MG63 (cell line): ENCODE measurements at places on chromosomes 13 and 19.

DNA sequence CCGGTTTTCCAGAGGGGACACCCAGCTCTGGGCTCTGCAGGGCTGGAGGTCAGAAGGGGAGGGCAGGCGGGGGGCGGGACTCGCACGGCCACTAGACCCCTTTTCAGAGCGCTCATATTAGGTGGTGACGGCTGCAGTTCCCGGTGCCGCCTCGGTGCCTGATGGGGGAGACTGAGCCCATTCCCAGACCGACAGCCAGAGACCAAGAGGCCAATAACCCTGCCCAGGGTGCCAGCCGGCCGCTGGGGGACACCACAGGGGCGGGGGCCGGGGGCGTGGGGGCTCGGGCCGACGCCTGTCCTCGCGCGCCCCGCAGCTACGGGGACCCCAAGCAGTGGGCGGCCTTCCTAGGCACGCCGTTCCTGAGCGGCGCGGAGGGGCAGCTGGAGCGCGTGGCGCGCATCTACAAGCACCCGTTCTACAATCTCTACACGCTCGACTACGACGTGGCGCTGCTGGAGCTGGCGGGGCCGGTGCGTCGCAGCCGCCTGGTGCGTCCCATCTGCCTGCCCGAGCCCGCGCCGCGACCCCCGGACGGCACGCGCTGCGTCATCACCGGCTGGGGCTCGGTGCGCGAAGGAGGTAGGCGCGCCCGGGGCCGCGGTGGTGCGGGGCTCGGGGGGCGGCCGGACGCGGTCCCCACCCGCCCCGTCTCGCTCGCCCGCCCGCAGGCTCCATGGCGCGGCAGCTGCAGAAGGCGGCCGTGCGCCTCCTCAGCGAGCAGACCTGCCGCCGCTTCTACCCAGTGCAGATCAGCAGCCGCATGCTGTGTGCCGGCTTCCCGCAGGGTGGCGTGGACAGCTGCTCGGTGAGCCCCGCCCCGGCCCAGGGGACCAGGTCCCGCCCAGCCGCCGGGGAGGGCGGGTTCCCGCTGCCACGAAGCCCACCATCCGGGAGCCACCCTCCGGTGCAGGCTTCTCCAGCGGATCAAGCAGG is 2.4 kb downstream of the TIMM13 start:
- DNase-seq, result no peak

DNA sequence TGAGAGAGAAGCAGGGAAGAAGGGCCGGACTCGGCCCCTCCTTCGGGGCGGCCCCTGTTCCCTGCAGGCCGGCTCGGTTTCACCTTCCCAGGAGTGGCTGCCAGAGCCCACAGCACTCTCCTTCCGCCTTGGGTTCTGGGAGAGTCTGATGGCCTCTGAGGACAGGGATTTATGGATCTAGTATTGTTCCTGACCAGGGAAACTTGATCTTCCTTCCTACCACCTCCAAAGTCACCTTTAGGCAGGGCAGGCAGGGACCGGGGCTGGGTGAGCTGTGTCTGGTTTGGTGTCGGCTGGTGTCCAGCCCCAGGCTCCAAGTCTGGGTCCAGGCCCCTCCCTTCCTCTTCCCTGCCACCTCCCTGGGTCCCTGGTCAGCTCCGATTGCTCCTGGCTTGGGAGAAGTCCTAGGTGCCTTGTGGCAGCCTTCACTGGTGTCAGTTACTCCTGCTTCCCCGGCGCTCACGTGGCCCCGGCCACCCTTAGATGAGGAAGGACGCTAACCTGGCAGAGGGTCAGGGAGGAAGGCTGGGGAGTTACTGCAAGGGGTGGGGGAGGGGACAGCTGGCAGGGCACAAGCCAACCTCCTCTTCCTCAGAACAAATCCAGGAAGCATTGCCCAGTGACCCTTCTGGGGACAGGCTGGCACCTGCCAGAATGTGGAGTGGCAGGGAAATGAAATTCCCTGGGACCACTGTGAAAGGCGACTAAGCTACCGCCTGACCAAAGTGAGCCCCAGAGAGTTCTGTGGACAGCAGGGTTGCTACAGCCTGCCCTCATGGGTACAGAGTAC is 18.8 kb downstream of the RFX1 start:
- no peak for DNase-seq

DNA sequence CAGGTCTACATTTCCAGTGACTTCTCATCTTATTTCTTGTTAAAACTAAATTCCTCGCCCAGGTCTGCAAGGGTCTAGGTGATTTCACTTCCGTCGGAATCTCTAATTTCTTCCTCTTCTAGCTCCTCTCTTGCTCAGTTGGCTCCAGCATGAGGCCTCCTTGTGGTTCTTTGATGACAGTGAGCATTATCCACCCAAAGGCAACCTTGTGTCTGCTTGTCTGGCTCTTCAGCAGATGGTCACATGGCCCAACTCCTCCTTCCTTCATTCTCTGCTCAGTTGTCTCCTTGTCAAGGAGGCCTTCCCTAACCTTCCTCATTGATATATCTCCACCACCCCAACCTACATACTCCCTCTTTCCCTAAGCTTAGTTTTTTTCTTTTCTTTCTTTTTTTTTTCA is 1391.4 kb downstream of the EFNB2 start:
- DNase-seq, result no peak

- peak; percentile 73 for DNase-seq
These were observed at the start of gene C19orf12 for GRCh38 chr19:29714953-29715700. Gene C19orf12, minus strand, starts transcription at chr19:29715261. Its CDS starts 6,848 bp downstream, at chr19:29708413.

DNA sequence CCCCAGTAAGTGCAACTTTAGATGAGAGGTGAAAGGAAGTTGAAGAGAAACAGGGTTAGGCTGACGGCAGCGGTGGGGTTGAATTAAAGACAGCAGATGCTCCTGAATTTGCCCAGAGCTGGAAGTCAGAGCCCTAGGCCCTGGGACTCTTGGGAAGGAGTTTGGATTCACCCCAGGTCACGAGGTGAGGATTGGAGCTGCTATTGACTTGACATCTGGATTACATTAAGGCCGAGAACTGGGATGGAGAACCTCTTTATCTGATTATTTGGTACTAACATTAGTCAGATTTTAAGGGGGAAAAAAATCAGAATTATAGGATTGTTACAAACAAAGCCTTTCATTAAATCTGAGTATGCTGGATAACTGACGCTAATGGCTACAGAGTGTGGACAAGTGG is 367.2 kb downstream of the ZNF536 start:
- DNase-seq, result no peak

DNA sequence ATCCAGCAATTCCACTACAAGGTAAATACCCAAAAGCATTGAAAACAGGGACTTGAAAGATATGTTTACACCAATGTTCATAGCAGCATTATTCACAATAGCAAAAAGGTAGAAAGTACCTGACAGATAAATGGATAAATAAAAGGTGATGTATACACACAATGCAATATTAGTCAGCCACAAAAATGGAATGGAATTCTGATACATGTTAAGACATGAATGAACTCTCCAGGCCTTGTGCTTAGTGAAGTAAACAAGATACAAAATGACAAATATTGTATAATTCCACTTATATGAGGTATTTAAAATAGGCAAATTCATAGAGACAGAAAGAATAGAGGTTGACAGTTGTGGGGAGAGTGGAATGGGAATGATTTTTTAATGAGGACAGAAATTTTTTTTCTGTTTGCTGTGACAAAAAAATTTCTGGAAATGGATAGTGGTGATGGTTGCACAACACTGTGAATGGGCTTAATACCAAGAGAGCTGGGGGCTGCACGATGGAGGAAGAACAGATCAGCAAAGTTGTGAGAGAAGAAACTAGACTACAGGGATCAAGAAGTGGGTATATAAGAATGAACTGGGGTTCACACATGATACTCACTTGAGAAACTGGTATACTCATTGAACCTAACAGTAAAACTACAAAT is 137.2 kb downstream of the MZT1 start:
- no peak for DNase-seq

DNA sequence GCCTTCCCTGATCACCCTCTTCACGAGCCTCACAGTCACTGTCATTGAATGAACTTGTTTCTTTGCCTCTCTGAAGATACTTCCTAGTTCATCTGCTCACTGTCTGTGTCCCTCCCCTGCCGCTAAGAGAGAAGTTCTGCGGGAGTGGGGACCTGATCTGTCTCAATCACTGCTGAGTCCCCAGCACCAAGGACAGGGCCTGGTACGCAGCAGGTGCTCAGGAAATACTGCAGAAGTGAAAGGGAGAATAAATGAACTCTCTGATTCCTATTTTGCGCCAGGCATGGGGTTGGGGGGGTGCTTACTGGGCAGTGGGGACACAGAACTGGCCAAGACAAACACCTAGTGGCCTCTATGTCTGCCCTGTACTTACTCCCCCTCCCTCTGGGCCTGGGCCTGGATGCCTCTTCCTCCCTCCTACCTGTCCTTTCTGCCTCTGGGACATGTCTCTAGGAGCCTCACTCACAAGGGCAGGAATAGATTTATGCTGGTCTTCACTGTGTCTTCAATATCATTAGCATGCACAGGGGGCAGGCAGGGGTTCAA is 17.5 kb downstream of the FCGBP start:
- no peak for DNase-seq

DNA sequence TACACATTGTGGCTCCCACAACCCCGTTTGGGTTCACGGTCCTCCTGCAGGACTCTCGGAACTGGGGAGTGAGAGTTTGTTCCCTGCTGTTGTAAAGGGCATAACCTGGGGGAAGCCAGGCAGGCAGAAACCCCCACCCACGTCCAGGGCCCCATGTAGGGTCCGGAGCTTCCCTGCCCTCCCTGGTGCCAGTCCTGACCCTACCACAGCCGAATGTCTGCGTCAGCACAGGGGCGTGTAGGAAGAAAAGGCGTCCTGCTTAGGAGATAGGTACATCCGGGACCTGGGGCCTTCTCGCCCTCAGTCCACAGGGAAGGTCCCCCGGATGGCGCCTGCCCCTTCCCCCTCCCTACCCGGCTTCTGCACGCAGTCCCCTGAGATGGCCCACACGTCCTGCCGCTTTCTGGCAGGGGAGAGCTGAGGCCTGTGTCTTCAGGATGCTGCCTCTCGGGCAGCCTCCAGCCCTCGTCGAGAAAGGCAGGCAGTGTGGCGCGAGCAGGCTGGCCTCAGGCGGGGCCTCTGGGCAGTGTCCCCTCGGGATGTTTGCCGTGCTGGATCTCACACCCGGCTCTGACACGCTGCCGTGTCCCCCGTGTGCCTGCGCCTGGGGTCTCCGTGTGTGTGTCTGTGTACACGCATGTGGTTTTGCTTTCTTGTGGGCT is 19.1 kb downstream of the CSNK1G2 start:
- DNase-seq, result no peak
